CD4-positive, alpha-beta T cell treated with Interleukin-21 for 1 hour (primary cell): ENCODE measurements at places on chromosomes 3 and 15.

DNA sequence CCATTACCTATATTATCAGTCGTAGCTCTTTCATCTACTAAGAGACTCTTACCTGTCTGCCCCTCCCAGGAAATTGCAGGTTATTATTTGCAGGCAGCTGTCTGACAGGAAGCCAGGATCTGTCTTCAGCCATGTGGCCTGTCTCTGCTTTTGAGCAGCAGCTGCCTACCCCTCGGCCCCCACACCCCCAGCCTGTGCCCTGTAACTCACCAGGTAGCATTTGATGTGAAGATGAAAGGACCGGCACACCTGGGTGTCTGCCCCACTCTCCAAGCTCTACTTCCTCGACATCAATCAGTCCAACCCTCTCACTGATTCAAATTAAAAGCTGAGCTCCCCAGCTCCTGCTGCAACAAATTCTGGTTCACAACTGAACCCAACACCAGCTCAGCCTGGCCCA, 197.2 kb upstream of the CTNNB1 start:
- no peak for DNase-seq

DNA sequence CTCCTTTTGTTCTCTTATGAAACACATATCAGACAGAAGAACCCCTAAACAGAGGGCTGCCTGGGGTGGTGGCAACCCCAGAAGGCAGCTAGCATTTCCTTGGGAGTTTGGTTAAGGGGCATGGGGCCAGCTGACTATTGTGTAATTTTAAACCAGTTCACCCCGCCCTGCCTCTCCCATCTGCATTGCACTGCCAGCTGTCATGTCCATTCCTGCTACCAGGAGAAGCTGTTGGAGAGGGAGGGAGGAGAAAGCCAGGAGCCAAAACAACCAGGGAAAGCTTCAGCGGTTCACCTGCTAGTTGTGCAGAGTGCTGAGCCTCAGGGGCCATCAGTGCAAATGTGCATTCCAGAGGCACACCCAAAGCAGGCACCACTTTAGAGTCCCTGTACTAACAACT, 47.6 kb upstream of the ATP1B3 start:
- no peak for DNase-seq

GRCh38 chr3:150469031-150469930, 61.2 kb downstream of the TSC22D2 start:
- no peak for DNase-seq

- DNase-seq: no peak
Observed at GRCh38 chr15:25332306-25332705, 106.5 kb downstream of the UBE3A start.

GRCh38 chr3:124492824-124493223, 237.4 kb upstream of the UMPS start:
- no peak for DNase-seq

DNA sequence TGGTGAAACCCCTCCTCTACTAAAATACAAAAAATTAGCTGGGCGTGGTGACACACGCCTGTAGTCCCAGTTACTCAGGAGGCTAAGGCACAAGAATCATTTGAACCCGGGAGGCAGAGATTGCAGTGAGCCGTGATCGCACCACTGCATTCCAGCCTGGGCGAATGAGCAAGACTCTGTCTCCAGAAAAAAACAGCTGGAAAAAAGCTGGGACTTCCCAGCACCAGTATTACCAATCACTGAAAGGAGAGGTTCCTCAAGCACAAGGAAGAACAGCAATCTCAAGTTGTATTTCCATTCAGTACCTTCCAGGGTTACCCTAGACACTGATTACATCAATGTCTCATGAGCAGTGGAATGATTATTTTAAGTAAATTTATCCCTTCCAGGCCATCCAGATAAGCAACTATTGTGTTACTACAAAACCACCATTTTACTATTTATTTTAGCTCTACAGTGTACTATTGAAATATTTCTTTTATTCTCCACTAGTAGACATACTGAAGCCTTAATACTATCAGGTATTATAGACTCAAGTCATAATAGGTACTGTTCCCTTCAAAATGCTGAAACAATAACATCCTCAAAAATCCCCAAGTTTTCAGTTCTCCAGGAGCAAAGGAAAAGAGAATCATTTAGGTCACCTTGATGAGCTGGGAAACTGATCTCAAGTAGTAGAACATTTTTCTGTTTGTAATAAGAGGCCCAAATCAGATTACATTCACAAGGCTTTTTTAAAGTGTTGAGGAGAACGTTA, 54.8 kb upstream of the VGLL4 start:
- no peak for DNase-seq
